AG04449 (cell line): ENCODE measurements at places on chromosomes 13 and 19.

- DNase-seq = no peak
These were observed 22.0 kb downstream of the NDFIP2 start for GRCh38 chr13:79502859-79503468.

DNA sequence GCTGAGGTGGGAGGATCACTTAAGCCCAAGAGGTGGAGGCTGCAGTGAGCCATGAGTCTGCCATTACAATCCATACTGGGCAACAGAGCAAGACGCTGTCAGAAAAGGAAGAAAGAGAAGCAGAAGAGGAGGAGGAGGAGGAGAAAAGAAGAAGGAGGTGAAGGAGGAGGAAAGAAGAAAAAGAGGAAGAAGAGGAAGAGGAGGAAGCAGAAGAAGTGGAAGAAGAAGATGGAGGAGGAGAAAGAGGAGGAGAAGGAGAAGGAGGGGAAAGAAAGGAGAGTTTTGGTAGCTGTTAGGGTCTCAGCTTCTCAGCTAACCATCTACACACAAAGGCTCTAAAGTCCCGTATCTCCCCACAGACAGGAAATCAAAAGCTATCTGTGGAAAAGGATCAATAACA, 23.7 kb upstream of the PLEKHF1 start:
- no peak for DNase-seq

GRCh38 chr19:48244281-48244680, 11.4 kb downstream of the CARD8 start:
- DNase-seq = no peak

DNA sequence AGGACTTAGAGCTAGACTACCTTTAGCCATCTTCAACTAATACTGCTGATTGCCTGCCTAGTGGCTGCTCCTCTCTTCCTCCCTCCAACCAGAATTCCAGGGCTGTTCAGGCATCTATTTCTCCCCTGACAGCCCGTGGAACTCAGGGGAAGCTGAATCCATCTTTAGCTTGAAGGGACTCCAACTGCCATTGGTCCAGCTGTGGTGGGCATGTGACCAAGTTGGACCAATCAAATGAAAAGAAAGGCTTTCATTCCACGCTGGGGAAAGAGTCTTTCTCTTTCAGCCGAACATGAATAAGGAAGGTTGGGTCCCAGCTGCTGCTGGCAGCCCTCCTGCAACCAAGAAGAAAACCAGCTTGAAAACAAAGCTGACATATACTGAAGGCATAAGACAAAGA, 168.5 kb upstream of the OBI1 start:
- DNase-seq = no peak

- DNase-seq = no peak
These were observed 8.9 kb upstream of the OR1I1 start for GRCh38 chr19:15072930-15073647.

DNA sequence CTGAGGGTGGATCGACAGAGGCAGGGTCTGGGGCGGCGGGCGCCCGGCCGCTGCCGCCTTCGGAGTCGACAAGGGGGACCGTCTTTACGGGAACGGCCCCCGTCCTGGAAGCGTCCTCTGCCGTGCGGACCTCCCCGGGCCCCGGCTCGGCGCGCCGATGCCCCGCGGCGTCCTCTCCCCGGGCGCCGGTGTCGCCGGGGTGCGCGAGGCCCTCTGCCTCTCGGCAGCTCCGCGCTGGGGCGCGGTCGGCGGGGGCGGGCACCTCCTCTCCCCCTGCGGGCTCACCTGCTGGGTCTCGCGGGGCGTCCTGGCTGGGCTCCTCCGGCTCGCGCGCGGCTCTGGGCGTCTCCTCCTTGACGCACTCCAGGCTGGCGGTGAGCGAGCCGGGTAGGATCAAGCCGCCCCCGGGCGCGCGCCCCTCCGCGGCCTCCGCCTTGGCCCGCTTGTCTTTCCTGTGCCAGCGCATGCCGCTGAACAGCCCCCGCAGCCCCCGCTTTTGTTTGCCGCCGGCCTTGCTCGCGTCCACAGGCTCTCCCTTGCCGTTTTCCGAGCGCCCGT, 1.5 kb downstream of the AMER2 start:
- no peak for DNase-seq

- DNase-seq = peak; percentile 46
These were observed 6.9 kb downstream of the ZNF221 start for GRCh38 chr19:43957891-43958290.

DNA sequence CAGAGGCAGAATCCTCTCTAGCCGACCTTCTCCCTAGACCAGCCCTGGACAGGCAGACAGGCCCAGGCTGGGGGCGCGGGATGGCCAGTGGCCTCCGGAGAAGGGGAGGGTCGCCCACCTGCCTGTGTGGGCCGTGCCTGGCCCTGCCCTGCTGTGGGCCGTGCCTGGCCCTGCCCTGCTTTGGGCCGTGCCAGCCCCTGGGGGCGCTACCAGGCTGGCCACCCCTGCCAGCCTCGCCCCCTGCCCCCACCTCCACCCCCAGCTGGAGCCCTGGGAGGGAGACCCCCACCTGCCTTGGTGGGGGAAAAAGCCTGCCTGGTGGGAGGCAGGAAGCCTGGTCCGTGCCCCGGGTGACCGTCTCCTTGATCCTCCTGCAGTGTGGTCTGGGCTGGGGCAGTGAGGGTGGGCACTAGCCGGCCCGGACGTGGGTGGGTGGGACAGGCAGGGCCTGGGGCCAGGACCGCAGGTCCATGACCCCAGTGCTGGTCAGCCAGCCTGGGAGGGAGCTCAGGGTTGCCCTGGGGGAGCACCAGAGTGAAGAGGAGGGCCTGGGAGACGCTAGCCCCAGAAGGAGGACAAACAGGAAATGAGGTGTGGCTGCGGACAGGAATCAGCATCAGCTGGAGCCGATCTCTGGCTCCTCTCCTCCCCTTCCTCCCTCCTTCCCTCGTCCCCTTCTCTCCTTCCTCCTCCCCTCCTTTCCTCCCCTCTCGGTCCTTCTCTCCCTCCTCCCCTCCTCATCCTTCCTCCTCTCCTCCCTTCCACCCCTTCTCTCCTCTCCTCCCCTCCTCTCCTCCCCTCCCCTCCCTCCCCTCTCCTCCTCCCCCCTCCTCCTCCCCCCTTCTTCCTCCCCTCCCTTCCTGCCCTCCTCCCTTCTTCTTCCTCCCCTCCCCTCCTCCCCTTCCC, 5.1 kb upstream of the MKNK2 start:
- DNase-seq = no peak

- no peak for DNase-seq
These were observed 99.0 kb upstream of the MRI1 start for GRCh38 chr19:13665125-13665905.

DNA sequence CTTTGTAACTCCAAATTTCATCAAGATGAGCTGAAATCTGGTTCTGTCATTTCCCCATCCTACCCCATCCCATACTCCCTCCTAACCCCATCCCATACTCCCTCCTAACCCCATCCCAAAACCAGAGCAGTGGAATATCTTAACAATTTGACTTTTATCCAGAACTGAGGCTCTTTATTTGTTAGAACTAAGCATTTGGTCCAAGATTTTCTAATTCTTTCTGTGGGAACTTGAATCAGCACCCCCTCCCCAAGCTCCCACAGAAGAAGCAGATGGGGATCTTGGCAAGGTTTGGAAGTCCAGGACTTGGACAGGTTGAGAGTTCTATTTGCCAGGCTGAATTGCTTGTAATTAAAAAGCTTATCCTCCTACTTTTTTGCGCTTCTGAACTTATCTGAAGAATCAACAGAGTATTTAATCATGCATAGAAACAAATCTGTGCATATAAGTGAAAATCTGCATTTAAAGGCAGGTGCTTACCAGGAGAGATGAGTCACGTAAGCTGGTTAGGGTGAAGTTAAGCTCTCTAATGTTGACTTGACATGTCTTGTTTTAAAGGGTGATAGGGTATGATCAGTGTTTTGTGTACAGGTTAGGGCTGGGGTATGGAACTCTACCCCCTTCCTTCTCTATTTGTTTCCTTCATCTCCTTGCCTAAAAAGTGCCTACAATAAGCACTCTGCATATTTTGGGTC, 111.1 kb downstream of the COG6 start:
- no peak for DNase-seq

GRCh38 chr13:80249516-80250212, 91.3 kb downstream of the SPRY2 start:
- DNase-seq = no peak

- DNase-seq = no peak
These were observed 1041.3 kb upstream of the SPRY2 start for GRCh38 chr13:81382246-81382645.

- no peak for DNase-seq
These were observed 39.6 kb downstream of the STK24 start for GRCh38 chr13:98537306-98537705.

- no peak for DNase-seq
These were observed 908.9 kb upstream of the MIR17HG start for GRCh38 chr13:90438576-90438975.

GRCh38 chr13:77703408-77703807, 5.9 kb downstream of the SLAIN1 start:
- DNase-seq = no peak

DNA sequence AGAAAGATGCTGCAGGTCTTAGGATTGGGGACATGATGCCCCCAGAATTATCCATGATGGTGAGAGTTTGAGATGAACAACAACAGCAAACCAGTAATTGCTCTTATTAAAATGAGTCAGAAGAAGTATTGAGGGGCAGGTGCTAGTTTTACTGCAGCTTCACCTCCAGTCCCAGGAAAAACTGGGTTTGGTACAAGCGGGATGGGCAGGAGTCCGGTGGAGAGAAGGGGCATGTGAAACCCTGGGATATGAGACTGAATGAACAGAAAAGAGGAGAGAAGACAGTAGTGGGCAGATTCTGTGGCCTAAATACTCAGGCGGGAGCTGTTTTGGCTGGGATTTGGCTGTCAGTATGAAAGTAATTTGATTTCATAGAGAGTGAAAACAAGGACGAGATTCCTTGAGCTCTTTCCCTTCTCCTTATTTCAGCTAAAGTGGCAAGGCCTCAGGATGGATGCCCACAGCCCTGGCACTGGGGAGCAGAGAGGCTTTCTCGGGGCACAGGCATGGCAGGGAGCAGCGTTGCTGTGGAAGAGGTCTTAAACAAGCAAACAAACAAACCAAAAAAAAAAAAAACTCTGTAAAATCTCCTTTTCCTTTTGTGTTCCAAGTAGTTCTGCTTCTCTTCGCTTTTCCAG, 30.7 kb downstream of the NFIX start:
- DNase-seq = no peak

GRCh38 chr13:48590141-48590901, 57.4 kb upstream of the RCBTB2 start:
- DNase-seq = no peak

GRCh38 chr19:48398102-48398374, 4.6 kb downstream of the GRIN2D start:
- no peak for DNase-seq

GRCh38 chr13:75052616-75053015, 429.4 kb downstream of the TBC1D4 start:
- no peak for DNase-seq

DNA sequence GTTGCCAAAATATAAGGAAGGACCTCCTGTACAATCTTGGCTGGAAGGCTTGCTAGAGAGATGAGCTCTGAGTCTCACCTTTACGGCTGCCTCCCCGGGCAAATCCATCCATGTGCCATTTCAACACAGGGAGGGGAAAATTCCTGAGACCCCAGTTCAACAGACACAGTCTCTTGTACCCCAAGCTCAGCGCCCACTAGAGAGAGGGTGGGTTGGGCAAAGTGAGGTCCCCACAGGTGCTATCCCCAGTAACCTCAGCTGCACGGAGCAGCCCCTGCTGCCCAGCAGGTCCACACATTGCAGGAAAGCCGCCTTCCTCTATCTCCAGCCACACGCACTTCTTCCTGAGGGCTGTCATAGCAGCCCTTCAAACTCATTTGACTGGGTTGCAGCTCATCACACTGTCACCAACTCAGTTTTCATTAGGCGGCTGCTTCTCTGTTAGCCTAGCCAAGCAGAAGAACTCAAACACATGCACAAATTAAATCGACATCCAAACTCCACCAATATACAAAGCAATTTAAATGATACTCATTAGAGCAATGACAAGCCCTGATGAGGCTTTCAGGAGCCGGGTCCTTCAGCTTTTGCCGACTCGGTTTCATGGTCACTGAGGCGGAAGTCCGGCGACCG, 80.4 kb downstream of the TSHZ3 start:
- DNase-seq = no peak

GRCh38 chr19:495402-496111, 729 bp upstream of the MADCAM1 start:
- DNase-seq = no peak

- DNase-seq = no peak
These were observed 13.0 kb upstream of the KCNN1 start for GRCh38 chr19:17953869-17954268.
